Activated CD8-positive, alpha-beta T cell treated with anti-CD3 and anti-CD28 coated beads, Interleukin-2, amount 10 ng/mL, durations not matched to agents 7 days and 5 days (primary cell): ENCODE measurements at places on chromosomes 2 and 18. TPM values are rescaled to one million over a fixed set of nuclear protein-coding genes. Genes with fewer than 3 reads are reported as not detected.

- no peak overlapping the region for H3K27ac ChIP-seq
- no peaks in the 10 kb centered on the region for H3K36me3 ChIP-seq
- DNase-seq = no peak
- H3K4me3 ChIP-seq = no peak overlapping the region
These were observed 31.5 kb downstream of the CTIF start for GRCh38 chr18:48570313-48570712.

Gene IHH
- total RNA-seq = not detected

Gene ELOA2
- total RNA-seq = not detected

GRCh38 chr18:57409650-57410049 lies 25.5 kb upstream of the ONECUT2 start:
- H3K36me3 ChIP-seq = no peaks in the 10 kb centered on the region
- H3K4me3 ChIP-seq = no peak overlapping the region
- H3K27me3 ChIP-seq = peaks cover 13% of the 10 kb centered on the region

- no peaks in the 10 kb centered on the region for H3K4me1 ChIP-seq
- no peaks in the 10 kb centered on the region for H3K36me3 ChIP-seq
- DNase-seq = no peak
- H3K27me3 ChIP-seq = no peaks in the 10 kb centered on the region
These were observed 227.6 kb downstream of the ASXL3 start for GRCh38 chr18:33805592-33805991.

Gene IL18RAP
- total RNA-seq = 25.2 TPM

Gene CRYGA
- not detected for total RNA-seq

Gene IL1B
- total RNA-seq = not detected
